ENCODE measurements at places on chromosomes 13 and 19. TPM values are rescaled to one million over a fixed set of nuclear protein-coding genes. Genes with fewer than 3 reads are reported as not detected.

- no peak for DNase-seq
These were observed 13.8 kb downstream of the FUZ start for GRCh38 chr19:49799271-49799797.

- DNase-seq: no peak
These were observed 29.2 kb downstream of the COG6 start for GRCh38 chr13:39684531-39685137.

- DNase-seq: no peak
These were observed 10.5 kb upstream of the GJA3 start for GRCh38 chr13:20171364-20171763.

DNA sequence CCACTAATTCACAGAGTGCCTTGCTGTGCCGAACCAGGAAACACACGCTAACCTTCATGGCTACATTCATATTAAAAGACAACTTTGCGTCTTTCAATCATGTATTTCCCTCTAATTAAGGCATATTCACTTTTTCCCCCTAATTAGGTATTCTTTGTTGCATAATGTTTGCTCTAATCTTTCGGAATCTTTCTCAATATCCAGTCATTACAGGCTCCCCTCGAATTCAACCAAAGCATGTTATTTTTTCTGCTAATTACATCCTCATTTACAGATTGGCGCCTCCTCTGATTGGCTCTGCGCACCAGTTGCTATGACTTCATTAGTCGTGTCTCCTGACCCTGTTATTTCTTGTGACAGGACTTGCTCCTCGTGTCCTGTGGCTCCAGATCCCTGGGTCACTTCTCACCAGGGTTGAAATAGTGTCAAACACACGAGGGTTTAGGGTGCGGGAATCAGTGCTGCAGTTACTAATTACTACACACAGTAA lies 226.7 kb upstream of the TSHZ3 start:
- DNase-seq: no peak

DNA sequence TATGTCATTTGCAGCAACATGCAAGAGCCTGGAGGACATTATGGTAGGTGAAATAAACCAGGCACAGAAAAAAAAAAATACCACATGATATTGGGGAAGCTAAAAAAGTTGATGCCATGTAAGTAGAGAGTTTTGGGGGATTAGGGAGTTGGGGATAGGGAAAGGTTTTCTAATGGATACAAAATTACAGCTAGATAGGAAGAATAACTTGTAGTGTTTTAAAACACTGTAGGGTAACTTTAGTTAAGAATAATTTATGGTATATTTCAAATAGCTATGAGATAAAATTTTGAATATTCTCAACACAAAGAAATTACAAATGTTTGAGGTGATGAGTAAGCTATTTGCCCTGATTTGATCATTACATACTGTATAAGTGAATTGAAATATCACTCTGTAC lies 1456.7 kb upstream of the MIR17HG start:
- no peak for DNase-seq

- no peak for DNase-seq
These were observed 3.6 kb upstream of the ZNF780B start for GRCh38 chr19:40059624-40060023.

- DNase-seq: no peak
These were observed 52.2 kb upstream of the RANBP3 start for GRCh38 chr19:6030214-6030507.

CIRBP gene
- total RNA-seq: 281 TPM

LGALS7B gene
- total RNA-seq: not detected

FFAR2 gene
- total RNA-seq: 0.32 TPM

LRRC63 gene
- total RNA-seq: not detected

ITGBL1 gene
- 1.1 TPM for total RNA-seq

Data from mucosa of descending colon (tissue), 3 donors.